ENCODE measurements at places on chromosomes 3 and 15. TPM values are rescaled to one million over a fixed set of nuclear protein-coding genes. Genes with fewer than 3 reads are reported as not detected.

DNA sequence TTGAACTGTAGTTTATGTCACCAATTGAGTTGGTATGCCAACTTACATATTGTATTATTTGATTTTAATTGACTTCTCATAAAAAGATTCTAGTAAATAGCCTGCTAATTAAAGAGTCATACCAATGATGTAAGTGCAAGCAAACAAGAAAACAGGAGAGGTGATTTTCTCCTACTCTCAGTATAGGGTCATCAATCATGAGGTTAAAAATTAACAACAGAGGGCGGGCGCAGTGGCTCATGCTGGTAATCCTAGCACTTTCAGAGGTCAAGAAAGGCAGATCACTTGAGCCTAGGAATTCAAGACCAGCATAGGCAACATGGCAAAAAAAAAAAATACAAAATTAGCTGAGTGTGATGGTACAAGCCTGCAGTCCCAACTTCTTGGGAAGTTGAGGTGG lies 108.7 kb downstream of the MYO9A start:
- no peak for DNase-seq

DNA sequence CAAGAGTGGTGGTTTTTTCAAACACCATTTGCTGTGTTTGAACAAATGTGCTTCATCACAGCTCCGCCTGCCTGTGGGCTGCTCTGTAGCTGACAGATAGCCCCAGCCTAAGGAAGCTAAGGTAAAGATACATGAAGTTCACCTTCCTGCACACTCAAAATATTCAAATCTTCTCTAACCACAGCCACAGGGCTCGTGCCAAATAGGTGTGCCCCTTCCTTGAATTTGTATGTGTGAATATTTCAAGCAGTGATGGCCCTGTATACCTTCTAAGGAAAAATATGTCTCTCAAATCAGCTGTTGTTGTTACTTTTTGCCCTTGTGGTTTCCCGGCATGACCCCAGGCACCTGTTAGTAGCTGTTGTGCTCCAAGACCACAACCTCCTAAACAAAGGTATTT lies 92.8 kb downstream of the CCNL1 start:
- DNase-seq = no peak

Gene GATM
- 23.7 TPM for total RNA-seq

GRCh38 chr15:89633585-89633984 lies 21.7 kb downstream of the KIF7 start:
- no peak for DNase-seq

- no peak for DNase-seq
Measured at GRCh38 chr3:23405081-23405480, 202.0 kb downstream of the UBE2E2 start.
